Skeletal muscle cell (primary cell): ENCODE measurements at places on chromosomes 12 and 14.
A peak's percentile ranks its signal among the peaks of the same experiment; 100 is the strongest.

- no peak for DNase-seq
Measured at GRCh38 chr14:65177551-65177950, 75.2 kb upstream of the MAX start.

- no peak for DNase-seq
Measured at GRCh38 chr12:130602251-130602650, 113.8 kb downstream of the RIMBP2 start.

GRCh38 chr12:27521981-27522380 is 2.0 kb upstream of the PPFIBP1 start:
- DNase-seq, result no peak

DNA sequence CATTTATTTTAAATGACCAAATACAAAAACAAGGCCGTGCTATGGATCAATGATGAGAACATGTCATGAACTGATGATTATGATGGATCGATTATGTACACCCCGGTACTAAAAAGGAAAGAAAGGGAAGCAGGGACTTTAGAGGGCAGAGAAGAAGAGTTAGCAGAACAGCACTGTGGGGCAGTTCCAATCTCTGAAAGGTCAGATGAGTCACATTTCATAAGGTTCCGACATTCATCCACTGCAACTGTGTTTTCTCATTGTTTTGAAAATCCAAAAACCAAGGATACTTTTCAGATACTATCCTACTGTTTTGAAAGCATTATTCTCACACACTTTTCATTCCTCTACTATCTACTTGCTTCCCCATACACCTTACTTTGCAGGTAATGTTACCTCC is 169.3 kb downstream of the STXBP6 start:
- DNase-seq, result no peak

DNA sequence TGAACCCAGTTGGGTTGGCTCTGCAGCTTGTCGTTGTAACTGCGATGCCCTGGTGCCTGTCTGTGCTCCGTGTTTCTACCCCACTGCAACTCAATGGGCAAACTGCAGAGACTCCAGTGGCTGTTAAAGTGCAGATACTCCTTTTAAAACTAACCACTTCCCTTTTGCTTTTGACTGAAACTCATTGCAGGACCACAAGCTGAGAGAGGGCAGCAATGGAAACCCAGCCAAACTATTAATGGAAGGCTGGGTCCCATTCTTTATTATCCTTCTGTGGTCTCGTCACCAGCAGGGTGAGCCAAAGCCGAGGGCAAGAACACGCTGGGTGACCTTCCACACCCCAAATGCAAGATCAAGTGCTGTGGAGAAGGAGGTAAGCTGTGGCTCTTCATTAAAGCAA is 910.4 kb downstream of the VRK1 start:
- DNase-seq, result no peak

DNA sequence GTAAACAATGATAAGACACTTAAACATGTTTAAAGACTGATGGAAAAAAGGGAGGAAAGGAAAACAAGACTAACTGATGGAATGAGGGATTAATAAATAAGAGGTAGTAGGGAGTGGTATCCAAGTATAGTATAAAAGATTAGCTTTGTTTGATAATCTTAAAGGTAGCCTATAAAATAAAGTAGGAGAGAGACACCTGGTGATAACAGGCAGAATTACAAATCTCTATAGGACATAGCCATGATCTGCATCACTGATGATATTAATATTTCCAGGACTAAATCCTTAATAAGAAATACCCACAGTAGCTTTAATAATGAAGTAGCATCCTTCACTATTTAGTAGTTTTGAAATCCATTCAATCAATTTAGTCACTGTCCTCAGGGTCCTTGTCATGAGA is 30.4 kb downstream of the DLGAP5 start:
- DNase-seq, result no peak

DNA sequence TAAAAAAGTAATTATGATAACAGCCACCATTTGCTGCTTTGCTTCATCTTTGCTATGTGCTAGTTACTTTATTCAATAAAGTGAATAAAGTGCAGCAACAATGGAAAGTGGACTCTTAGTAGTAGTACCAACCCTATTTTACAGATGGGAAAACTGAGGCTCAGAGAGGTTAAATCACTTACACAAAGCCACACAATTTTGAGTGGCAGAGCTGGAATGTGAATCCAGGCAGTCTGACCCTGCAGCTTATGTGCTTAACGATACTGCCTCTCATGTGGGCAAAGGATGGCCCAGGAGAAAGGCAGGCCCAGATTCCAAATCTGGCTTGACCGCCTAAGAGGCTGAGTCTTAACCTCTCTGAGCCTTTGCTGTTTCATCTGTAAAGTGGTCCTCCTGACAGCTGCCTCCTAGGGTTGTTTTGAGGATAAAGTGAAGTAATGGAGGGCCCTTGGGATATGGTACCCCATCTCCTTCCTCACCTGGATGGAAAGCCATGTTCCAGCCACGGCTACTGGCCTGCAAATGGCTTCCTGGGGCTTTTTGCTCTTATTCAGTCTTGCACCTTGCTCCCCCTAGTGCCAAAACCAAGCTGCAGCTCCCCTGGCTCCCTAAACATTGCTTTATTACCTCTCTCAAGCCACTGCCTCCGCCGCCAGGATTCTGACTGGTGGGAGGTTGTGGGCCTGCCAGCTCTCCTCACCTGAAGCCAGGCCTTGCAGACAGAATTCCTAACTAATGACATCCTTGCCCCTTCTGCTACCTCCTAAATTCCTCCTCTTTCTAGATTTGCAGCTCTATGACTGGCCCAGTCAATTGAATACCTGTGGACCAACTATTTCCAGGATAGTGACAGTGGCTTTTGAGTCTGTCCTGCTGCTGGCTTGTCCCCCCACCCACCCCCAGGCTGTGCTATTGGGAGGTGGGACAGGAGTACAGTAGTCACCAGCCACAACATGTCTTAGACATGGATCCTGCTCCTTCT is 283.3 kb upstream of the PWP1 start:
- DNase-seq, result no peak

GRCh38 chr12:84290168-84290567 is 622.4 kb downstream of the SLC6A15 start:
- DNase-seq, result no peak

GRCh38 chr14:87002776-87003175 is 990.2 kb downstream of the GALC start:
- no peak for DNase-seq

DNA sequence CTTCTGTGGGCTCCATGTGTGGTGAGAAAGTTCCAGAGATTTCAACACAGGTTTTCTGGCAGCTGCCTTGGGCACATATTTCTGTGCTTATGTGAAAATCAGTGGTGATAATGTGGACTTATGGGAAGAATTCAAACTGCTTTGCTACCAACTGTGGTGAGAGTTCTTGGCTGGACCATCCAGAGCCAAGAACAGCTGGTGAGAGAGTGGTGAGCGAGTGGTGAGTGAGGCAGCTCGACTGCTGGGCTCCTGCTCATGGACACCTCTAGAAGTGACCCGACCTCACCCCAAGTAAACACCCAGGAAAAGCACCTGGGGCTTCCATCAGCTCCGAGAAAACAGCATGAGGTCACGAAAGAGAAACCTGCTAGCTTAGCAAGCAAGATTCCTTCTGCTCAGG is 106.4 kb downstream of the PIWIL1 start:
- no peak for DNase-seq

DNA sequence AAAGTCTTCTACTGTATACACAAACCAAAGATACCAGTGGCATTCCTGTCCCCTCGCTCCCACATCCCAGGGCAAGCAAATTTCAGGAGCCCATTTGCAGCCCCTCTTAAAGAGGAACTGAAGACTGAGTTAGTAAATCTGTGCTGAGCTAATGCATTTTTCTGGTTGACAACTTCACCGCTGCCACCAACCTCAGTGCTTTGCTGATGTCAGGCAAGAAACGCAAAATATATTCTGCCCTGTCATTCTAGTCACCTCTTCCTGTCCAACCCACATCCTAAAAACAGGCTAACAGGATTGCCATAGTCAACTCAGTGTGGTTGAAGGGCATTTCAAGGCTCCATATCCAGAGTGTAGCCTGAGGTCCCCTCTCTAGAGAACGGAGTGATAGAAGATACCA is 59.4 kb upstream of the FICD start:
- no peak for DNase-seq

GRCh38 chr14:33563191-33563900 is 387.5 kb downstream of the EGLN3 start:
- no peak for DNase-seq

DNA sequence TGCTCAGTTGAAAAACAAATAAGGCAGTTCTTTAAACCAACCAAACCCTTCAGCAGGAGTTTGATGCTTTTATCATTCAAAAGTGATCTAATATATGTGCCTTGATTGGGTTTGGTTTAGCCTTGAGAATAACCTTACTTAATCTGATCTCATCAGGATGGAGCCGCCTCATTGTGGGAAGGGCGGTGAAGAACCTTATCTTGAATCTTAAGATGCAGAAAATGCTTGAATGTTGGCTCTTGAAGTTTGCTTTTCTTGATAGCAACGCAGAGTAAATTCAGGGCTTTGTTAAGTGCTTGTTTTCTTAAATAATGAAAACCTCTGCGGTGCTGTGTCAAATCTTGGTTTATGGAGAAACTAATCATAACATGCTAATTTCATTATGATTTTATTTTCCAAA is 138.2 kb downstream of the MON2 start:
- DNase-seq, result no peak

DNA sequence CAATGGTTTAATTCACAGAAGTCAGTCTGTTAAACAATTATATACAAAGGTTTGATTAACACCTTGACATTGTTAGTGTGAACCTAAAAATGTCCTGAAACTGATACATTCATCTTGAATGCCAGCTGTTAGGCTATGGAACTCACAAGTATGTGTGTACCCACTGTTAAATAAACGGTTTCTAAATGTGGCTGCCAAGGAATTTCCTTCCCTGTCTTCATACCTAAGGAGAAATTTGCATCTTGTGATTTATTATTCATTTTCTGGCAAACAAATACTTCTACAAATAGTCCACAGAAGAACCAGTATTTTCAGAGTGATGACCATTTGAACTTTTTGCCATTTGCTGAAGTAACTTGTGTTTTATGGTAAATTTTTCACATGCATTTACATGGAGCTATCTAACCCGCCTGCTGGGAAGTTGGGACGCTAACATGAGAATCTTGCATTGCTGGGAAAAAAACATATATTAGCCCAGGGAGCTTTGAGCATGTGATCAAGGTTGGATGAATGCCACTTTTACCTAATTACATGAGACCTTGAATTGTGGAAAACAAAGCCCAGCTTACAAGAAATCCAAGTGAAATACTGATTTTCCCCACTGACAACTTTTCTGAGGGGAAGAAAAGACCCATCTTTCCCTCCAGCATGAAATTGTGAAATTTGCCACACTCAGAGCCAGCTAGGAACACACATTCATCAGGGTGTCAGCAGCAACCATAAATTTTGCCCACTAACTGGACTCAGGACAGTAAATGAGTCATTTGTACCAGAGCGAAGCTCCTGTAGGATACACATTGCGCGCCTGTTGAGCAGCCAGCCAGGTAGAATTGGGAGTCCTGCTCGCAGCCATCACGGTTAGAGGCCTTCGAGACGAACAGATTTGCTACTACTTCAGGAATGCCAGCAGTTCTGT is 118.0 kb downstream of the KICS2 start:
- DNase-seq, result peak; percentile 82

- DNase-seq, result no peak
Measured at GRCh38 chr14:85532374-85533022, 2.6 kb downstream of the FLRT2 start.

DNA sequence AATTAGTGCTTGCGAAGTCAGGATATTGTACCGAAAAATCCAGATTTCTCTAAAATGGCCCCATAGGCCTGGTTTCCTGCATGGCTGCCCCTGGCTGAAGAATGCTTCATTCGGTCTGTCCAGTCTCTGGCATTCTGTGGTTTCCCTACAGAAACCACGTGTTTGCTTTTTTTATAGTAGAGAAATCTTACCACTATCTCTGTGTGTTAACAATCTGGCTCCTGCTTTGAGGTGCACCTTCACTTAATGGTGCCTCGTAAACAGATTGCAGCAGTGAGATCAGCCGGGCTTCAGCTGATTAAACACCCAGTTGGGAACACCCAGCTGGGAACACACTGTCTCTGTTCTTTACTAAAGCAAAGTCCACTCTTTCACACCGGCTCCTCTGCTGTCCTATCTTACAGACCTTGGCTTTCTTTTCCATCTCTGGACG is 6.7 kb upstream of the DNAAF2 start:
- no peak for DNase-seq

- no peak for DNase-seq
Measured at GRCh38 chr14:92800525-92800924, 6.4 kb downstream of the GOLGA5 start.

DNA sequence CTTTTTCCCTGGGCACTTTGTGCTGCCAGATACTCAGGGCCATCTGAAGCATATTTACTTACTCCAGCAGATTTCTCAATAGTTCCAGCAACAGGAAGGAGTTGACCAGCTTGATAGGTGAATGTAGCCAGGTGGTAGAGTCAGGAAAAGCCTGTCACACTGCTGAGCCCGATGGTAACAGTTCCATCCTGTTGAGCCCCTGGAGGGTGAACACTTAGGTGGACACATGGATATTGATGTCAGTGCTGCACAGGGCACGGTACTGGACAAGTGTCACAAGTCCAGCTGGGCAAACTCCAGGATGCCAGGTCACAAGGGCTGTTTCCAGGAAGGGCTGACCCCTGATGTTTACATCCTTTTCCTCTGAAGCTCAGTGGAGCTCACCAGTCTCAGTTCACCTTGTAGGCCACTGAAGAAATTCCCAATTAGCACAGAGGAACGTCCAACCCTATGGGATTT is 2.3 kb upstream of the SMOC1 start:
- DNase-seq, result no peak

- DNase-seq, result no peak
Measured at GRCh38 chr14:67856827-67857226, 37.2 kb downstream of the RAD51B start.
